ENCODE measurements at places on chromosomes 6 and 20. TPM values are rescaled to one million over a fixed set of nuclear protein-coding genes. Genes with fewer than 3 reads are reported as not detected.

ADGB gene
- total RNA-seq, result not detected

LINC00237 gene
- not detected for total RNA-seq

C6orf52 gene
- total RNA-seq, result not detected

RAET1L gene
- not detected for total RNA-seq

OXT gene
- total RNA-seq, result not detected

AKAP12 gene
- 331 TPM for total RNA-seq

LAMA5 gene
- 7.9 TPM for total RNA-seq

PTCHD4 gene
- total RNA-seq, result 15.0 TPM

TUBB2B gene
- total RNA-seq, result 1.6 TPM

MUCL3 gene
- total RNA-seq, result not detected

PSMB9 gene
- total RNA-seq, result 27.8 TPM

ZNF335 gene
- 7.6 TPM for total RNA-seq

TREML2 gene
- not detected for total RNA-seq

GDAP1L1 gene
- not detected for total RNA-seq

TMEM151B gene
- not detected for total RNA-seq
